Mucosa of descending colon (tissue), 3 donors: ENCODE measurements at places on chromosomes 7 and 10. TPM values are rescaled to one million over a fixed set of nuclear protein-coding genes. Genes with fewer than 3 reads are reported as not detected.

- no peak for DNase-seq
Measured at GRCh38 chr10:80598084-80598798, 60.5 kb downstream of the SH2D4B start.

GRCh38 chr7:106060394-106060920 is 51.7 kb downstream of the SYPL1 start:
- no peak for DNase-seq

- DNase-seq: no peak
Measured at GRCh38 chr7:27875061-27875460, 135.1 kb downstream of the TAX1BP1 start.

Gene RAMP3
- 13.5 TPM for total RNA-seq

DNA sequence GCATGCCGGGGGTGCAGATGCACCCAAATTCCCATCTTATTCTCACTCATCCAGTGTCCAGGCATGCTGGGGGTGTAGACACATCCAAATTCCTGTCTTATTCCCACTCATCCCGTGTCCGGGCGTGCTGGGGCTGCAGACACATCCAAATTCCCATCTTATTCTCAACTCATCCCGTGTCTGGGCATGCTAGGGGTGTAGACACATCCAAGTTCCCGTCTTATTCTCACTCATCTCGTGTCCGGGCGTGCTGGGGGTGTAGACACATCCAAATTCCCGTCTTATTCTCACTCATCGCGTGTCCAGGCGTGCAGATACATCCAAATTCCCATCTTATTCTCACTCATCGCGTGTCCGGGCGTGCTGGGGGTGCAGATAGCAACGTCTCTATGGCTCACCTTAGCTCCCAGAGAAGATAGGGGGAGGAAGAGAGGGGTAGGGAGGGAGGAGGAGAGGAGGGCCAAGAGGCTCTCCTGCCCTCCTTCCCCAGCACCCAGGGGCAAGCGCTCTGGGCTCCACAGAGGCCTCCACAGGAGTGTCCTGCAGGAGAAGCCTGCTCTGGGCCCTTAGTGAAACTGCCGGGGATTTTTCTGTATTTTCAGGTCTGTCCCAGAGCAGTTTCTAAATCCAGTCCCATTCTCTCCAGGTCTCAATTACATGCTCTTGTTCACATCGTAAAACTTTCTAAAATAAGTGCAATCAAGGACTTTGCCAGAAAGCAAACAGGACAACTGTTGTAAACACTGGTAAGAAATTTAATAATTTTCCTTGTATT is 210.8 kb downstream of the DIP2C start:
- no peak for DNase-seq

DNA sequence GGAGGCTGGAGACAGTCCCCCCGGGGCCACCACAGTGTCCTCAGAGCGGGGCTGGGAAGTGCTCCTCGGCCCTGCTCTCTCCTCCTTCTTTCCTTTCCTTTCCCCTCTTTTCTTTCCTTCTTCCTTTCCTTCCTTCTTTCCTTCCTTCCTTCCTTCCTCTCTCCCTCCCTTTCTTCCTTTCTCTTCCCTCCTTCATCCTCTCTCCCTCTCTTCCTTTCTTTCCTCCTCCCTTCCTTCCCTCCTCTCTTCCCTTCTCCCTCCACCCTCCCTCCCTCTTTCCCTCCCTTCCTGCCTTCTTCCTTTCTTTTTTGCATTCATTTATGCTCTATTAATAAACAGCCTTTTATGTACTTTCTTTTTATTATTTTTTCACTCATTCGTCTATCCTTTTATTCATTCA is 127.1 kb upstream of the TCERG1L start:
- no peak for DNase-seq

Gene SUN3
- not detected for total RNA-seq

- no peak for DNase-seq
Measured at GRCh38 chr7:85521108-85521694, 334.3 kb upstream of the SEMA3D start.
